ENCODE measurements at places on chromosomes 11 and 22. TPM values are rescaled to one million over a fixed set of nuclear protein-coding genes. Genes with fewer than 3 reads are reported as not detected.
A peak's percentile ranks its signal among the peaks of the same experiment; 100 is the strongest.

DNA sequence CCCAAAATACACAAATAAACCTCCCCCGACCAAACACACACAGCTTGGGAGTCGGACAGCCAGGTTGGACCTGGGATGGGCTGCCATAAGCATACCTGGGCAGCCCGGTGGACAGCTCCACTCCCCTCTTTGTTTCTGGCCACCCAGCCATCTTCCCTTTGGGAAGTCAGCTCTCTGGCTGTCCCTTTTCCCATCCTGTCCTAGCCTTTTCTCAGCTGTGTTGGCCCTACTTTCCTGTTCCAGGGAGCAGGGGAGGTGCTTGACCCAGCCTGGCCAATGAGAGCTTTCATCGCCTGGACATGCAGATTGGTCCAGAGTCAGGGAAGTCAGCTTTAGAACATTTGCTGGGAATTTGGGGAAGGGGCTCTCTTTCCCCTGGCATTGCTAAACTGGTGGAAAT lies 68.7 kb upstream of the NECTIN1 start:
- DNase-seq: peak; percentile 32

- DNase-seq: no peak
Observed at GRCh38 chr22:28398981-28399380, 280.7 kb downstream of the TTC28 start.

- DNase-seq: no peak
Observed at GRCh38 chr11:46505741-46506482, 87.9 kb downstream of the AMBRA1 start.

- DNase-seq: no peak
Observed at GRCh38 chr11:103625624-103625965, 410.8 kb upstream of the DDI1 start.

DNA sequence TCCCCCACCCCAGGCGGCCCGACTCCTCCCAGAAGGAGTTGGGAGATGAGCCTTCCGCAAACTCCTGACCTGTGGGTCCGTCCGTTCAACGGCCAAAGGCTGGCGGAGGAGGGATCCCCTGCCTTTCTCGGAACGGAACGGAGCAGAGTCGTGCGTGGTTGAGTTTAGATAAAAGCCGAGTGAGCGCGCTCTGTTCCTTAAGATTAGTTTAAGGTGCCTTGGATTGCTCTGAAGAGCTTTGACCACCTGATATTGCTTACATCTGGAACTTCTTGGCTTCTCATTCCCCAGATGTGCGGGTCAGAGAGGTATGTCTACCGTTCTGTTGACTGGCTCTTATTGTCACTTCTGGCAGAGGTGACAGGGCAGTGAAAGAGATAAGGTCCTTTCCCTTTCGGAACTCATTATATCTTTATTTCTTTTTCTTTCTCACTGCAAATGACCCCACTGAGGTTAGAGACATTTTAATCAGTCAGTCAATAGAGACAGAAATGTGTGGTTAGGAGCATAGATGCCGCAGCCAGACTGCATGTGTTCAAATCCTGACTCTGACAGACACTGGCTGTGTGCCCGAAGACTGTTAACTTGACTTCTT lies at the start of gene TRIM6:
TRIM6 (plus strand) TSS at position 31 of the 595 bp plus-strand sequence; CDS start at position 292, 261 bp downstream.
- DNase-seq: peak; percentile 81

GRCh38 chr11:69367211-69367964 lies 73.4 kb downstream of the MYEOV start:
- DNase-seq: no peak

GRCh38 chr11:102608699-102609098 lies 16.4 kb downstream of the MMP20 start:
- no peak for DNase-seq

GRCh38 chr11:69455969-69456368 lies 25.5 kb upstream of the LINC01488 start:
- DNase-seq: no peak

- DNase-seq: peak; percentile 98
Observed at GRCh38 chr11:62753736-62754603, at the start of gene ZBTB3. Gene ZBTB3, minus strand, starts transcription at chr11:62754160. Its CDS starts 496 bp downstream, at chr11:62753664.

DNA sequence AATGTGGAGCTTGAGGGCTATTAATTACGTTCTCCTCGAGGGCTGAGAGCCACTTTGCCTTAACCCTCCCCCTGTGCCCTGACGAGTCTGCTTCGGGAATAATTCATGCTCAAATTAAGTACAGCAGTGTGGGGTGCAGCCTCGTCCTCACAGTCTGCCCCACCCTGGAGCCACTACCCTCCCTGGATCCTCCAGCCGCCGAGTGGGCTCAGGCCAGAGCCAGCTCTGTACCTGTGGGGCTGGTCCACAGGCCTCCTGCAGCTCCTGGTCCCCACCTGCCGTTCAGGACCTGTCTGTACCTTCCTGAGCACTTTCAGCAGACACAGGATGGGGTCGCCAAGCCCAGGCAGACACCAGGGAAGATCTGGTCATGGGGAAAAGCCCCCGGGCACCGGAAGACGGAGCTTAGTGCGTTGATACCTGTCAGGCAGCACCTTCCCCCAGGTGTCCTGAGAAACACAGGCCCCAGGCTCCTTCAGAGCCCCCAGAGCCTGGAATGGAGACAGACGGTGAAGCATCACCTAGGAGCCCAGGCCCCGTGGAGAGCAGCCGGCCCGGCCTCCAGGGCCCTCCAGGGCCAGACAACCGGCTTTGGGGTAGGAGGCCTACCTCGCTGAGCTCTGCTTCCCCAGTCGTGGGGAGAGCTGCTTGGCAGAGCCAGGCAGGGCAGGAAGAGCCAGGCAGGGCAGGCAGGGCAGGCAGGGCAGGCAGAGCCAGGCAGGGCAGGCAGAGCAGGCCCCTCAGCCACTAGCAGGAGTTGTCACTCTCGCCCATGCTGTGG lies 9.7 kb downstream of the TSPAN32 start:
- DNase-seq: no peak

DNA sequence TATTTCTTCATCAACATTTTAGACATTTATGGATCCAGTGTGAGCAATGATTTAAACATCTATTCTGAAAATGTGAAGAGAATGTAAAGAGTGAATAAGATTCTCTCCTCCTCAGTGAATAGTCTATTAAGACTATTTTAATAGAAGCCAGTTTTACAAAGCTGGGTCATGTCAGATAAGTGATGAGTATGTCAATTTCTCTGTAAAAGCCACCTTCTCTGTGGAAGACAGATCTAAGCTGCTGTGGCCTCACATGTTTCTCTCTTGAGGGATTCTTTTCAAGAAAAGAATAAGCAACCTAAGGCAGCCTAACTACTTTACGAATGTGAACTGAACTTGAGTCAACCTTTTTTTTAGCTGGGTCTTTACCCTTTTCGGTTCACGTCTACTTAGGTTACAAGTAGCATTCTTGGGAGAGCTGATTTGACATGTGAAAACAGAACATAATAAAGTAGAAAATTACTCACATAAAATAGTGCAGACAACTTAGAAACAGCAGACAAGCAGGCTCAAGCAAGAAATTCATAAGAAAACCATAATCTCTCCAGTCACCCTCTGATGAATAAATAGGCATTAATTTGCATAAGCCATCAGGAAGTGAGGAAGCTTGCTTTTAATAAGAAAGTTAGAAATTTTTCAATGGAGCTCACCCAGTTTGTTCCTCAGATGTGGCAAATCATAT lies 9.9 kb downstream of the CTSC start:
- no peak for DNase-seq

DNA sequence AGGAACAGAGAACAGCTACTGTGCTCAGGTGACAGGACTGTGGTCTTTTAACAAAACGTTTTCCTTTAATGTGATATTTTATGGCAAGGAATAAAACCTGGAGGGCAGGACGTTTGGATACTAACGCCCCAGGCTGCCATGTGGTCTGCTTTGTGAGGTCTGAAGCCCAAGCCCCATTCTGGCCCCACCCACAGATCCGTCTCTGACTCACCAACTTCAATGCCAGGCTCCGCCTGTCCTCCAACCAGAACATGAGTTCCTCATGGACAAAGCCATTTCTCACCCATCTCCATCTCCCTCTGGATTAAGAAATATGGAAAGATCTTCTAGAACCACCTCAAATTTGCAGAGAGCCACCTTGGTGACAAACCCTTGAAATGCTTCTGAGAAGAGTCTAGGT lies 148.8 kb downstream of the CRYBB2 start:
- no peak for DNase-seq

GRCh38 chr22:41367039-41367679 lies 14.6 kb upstream of the TEF start:
- DNase-seq: peak; percentile 99

DNA sequence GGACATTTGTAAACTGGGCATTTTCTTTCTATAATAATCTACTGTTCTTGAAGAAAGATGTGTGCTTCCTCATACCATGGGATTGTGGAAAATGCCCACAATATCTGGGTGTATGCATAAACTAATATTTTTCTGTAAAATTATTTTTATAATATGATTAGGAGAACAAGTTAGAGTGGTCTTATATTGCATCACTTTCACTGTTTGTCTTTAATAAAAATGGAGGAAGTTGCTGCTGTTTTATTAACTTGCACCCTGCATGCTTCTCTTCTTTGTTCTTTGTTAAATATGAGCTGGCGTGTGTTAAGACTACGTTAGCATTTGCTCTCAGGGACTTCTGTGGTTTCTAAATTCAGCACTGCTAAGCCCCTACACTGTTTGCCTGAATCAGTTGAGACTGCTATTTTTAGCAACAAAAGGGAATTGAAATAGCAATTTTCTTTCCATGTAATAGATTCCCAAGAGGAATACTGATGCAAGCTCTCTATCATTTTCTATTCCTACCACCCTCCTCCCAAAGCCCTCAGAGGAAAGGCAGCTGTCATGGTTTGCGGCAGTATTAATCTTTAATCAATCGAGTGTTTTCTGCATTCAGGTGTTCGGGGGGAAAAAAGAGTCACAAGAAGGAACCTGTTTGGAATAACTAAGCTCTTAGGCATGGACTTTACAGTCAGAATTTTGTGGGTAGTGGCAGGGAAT lies 56.1 kb downstream of the HSD17B12 start:
- no peak for DNase-seq

GRCh38 chr11:9615031-9615451 lies 41.6 kb downstream of the WEE1 start:
- DNase-seq: no peak

DNA sequence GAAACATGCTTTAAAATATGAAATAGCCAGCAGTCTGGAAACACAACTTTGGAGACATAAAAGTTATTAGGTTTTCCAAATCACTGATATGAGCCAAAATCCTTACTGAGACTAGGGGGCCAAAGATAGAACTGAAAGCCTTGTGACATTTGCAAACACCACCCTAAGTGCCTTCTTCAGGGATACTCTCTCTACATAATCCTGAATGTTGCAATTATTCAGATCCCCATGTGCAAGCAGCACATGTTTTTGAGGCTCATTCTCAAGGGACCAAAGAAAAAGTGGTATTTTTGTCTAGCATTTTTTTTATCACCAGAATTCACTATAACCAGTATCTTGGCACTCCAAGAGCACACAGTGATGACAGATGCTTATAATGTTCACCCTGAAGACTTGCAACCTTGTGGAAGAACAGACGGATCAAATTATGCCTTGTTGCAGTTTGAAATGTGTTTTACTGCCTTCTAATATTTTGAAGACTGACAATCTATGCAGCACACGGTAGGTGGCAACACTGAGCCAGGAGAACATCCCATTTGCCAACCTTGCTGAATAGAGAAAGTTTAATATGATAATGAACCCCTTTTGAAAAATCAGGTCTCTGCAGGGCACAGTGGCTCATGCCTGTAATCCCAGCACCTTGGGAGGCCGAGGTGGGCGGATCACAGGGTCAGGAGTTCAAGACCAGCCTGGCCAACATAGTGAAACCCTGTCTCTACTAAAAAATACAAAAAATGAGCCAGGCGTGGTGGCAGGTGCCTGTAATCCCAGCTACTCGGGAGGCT lies 78.5 kb downstream of the PLEKHA7 start:
- DNase-seq: no peak

DNA sequence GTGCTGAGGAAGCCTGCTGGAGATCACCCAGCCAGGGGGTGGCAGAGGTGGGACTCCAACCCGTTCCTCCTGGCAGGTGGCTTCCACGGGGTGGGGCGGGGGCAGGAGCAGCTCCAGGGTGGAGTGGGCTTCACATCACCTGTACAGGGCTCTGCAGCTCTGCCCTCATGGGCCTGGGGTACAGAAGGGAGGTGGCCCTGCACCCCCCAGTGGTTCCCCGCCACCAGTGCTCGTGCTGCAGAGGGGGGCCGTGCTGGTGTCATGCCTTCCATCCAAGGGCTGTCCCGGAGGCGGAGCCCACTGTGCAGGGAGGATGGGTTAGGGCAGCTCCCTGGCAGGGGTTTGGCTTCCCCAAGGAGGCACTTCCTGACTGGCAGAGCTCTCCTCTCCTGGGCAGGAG lies 76.4 kb upstream of the SHISAL1 start:
- DNase-seq: peak; percentile 68

GRCh38 chr22:39502789-39503409 lies 809 bp downstream of the MIEF1 start:
- DNase-seq: no peak

GRCh38 chr11:558503-558902 lies 2.0 kb downstream of the LMNTD2 start:
- no peak for DNase-seq

DNA sequence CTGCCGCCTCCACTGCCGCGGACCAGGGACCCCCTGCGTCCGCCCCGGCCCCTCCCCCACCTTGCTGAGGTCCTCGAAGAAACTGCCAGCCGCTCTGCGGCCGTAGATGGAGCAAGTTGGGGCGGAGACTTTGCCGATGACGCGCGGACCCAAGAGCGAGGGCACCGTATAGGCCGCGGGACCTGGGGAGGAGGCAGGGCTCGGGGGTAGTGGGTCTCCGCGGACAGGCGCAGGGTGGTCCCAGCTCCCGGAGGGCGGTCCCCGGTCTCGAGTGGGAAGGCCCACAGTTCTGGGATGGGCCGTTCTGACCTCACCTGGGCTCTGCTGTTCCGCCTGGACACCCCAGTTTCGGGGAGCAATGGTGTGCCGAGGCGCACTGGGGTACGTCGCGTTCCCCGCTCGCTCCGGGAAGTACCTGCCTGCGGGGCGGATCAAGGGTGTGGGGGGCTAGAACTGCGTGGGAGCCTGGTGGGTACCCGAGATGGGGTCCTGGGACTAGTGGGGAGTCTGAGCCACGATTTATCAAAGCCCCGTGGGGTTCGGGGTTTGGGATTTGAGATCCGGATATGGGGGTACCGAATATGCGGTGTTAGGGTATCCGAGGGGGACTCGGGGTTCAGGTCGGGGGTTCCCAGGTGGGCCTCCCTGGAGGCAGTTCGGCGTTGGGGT lies 1.2 kb upstream of the TYMP start:
- DNase-seq: peak; percentile 96

The RPS6KB2 gene
- polyA plus RNA-seq: 84.8 TPM

The GAL3ST3 gene
- not detected for polyA plus RNA-seq

The CRYBA4 gene
- polyA plus RNA-seq: not detected

The ALDH3B1 gene
- 9.1 TPM for polyA plus RNA-seq

The BARX2 gene
- polyA plus RNA-seq: 1.5 TPM

The TMX2 gene
- polyA plus RNA-seq: 44.1 TPM

The TXNRD2 gene
- polyA plus RNA-seq: 59.0 TPM

The FAM168A gene
- 5.5 TPM for polyA plus RNA-seq

The MYRF gene
- polyA plus RNA-seq: 2.3 TPM

Data from aorta (tissue), 5 donors.